Right lobe of liver (tissue), 6 donors: ENCODE measurements at places on chromosomes 5 and 9.
A peak's percentile ranks its signal among the peaks of the same experiment; 100 is the strongest.

GRCh38 chr9:112125951-112126388, 49.1 kb downstream of the SUSD1 start:
- DNase-seq: no peak

GRCh38 chr5:131718487-131719014, 78.3 kb downstream of the FNIP1 start:
- DNase-seq: no peak

DNA sequence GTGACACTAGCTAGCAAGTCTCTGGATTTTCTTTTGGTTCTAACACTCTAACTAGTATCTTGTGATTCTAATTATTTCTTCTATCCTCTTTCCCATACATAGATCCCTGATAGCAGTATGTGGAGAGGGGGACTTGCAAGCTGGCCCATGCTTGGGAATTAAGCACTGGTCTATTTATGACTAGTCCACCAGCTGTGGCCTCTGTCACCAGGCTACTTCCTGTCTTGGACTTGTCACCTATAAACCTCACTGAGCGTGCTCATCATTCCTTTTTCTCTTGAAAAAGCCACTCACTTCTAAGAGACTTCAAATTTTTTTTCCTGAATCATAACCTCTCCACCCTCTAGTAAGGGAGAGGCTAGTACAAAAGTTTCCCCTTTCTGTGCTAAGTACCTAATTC, 32.3 kb upstream of the MAMDC2 start:
- DNase-seq: no peak

DNA sequence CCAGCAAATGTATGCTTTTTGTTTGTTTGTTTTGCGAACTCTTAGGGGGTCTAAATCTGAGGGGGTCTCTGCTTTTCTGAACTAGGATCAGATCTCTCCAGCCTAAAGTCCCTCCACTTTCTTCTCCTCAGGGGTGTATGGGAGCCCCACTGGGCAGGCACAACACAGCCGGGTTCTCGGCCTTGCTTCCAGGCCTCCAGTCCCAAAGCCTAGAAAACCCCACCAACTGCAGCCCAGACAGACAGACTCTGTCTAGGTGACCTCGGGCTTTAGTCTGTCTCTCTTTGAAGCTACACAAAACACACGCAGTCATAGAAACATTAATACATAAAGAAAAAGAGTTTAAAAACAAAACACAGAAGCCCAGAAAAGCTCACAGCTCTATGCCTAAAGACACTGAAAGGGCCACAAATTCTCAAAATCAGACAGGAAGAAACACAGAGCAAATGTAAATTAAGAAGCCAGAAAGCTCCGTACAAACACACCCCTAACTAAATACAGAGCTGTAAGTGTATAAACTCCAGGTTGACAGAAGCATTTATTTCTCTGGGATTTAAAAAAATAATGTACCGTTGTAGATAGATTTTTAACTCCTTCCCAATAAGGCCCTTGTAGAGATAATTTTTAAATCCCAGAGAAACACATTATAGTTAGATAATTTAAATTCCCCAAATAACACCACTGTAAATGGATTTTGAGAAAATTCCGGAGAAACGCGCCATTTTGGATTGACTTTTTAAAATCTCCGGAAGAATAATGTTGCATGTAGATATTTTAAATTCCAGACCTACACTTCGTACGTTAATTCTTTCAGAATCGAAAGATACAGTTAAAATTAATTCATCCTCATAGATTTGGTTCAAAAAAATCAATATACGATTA, 2.0 kb downstream of the PITX1 start:
- peak; percentile 8 for DNase-seq

DNA sequence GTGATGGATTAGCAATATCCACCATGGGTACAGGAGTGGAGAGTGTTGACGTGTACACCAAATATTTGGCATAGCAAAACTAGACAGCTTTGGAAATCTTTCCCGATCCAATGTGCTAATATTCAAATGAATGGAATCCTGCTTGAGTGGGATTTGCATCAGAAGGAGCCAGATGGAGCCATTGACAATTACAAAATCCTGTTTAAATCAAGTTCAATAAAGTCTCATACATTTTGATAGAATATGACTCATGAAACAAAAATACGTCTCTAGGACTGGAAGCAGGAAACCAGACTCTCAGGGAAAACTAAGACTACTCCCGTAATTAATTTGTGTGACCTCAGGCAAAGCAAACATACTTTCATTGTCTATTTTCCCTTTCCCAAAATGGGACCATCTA, 13.0 kb downstream of the TNC start:
- DNase-seq: no peak

GRCh38 chr5:130693509-130693908, 471.5 kb downstream of the HINT1 start:
- no peak for DNase-seq

GRCh38 chr5:160968480-160968879, 116.5 kb upstream of the ATP10B start:
- no peak for DNase-seq

GRCh38 chr9:114574438-114574837, 13.1 kb upstream of the ATP6V1G1 start:
- DNase-seq: no peak

DNA sequence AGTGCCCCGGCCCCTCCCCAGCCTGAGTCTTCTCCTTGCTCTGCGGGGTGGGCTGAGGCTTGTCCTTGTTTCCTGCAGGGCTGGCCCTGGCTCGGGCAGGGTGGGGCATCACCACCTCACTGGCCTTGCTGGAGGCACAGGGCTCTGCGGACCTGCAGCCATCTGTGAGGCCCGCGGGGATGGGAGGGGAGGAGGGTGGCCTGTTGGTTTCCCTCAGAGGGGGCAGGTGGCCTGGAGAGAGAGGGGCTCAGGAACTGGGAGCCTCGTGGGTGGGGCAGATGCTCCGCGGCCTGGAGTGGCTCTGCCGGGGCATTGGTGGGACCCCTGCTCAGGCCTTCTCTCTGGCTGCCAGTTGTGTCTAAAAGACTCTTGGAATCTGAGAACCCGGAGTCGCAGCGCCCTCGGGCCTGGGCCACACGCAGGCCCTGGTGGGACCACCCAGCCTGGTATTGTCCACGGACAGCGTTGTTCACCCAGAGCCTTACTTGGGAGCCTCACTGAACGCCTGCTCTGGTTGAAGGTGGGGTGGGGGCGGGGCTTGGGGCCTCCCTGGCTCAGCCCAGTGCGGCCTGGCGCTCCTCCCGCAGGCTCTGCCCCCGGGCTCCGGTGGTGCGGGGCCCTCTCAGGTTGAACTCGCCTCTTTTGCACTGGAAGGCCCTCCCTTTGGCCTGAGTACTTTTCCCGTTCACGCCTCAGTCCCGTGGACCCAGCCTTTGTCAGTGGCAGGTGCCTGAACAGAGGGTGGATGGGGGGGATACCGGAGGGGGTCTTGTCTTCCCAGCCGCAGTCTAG, 111.3 kb downstream of the RXRA start:
- peak; percentile 87 for DNase-seq

DNA sequence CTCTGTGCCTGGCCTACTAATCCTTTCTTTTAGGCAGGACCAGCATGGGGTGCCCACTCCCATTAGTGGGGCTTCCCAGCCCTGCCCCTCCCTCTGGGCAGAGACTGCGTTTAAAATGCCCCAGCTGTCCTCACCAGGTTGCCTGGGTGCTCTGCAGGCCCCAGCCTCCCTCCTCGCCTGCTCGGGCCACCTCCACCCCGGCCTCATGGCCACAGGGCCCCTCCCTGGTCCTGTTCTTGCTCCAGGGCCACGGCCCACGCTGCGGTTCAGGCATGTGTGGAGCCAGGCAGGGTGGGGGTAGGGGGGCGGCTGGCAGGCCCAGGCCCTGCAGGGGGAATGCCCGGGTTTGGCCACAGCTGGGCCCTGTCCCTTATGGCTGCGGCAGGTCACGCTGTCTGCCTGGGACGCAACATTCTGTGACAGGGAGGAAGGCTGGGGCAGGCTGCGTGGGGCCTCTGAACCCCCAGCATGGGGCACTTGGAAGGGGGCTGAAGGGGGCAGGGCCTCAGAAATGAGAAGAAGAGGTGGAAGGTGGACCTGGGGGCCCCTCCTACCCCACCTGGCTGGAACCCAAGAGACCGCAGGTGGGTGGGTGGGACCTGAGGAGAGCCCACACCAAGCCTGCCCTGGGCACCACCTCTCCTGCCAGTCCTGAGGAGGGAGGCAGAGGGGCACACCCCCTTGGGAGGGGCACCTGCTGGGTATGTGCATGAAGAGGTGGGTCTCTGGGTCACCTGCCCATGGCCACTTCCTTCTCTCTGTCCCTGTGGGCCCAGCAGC, at the start of gene LCN12:
Gene LCN12 (plus strand): TSS at position 733 of the 780 bp plus-strand sequence. CDS start 55 bp downstream, outside the sequence.
- peak; percentile 27 for DNase-seq

DNA sequence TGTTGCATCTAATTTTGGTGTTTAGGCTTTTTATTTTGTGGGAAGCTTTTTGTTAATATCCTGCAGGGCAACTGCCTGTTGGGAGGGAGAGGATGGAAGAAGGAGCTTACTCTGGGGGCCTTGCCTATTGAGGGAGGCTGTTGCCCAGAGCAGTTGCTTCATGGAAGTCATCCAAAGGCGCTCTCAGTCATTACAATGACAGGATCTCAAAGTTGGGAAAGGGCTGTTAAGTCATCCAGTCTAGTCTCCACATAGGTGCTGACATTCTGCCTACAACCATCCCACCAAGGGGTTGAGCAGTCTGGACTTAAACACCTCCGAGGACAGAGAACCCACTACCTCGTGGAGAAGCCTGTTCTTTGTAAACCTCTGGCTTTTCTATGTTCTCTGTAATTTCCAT, 13.2 kb downstream of the SAP30L start:
- no peak for DNase-seq

DNA sequence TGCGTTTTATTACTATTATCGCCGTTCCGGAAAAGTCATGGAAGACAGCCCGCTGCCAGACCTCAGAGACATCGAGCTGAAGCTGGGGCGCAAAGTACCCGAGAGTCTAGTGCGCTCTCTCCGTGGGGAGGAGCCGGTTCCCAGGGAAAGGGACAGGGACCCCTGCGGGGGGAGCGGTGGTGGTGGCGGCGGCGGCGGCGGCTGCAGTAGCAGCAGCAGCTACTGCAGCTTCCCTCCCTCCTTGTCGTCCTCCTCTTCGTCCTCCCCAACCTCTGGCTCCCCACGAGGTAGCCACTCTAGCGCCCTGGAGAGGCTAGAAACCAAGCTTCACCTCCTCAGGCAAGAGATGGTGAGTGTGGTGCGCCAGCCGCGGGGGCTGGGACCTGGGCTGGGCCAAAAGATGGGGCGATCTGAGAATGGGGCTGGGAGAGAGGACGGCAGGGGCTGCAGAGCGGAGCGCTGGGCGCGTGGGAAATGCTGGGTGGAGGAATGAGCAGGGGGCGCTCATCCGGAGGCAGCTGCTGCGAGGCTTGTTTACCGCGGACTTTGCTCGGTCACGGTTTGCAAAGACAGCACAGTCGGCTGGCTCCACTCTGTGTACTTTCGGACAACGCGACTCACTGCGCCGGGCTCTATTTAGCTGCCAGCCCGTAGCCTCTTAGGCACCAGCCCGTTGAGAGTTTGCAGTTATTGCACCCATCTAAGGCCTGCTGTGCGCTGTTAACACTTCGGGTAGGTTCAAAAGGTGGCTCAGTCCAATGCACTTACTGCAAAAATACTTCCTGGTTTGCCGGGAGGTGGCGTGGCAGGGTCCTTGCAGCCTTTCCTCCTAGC, 1.1 kb downstream of the LURAP1L start:
- peak; percentile 91 for DNase-seq

- DNase-seq: no peak
Observed at GRCh38 chr9:110767559-110768063, 99.0 kb downstream of the MUSK start.

DNA sequence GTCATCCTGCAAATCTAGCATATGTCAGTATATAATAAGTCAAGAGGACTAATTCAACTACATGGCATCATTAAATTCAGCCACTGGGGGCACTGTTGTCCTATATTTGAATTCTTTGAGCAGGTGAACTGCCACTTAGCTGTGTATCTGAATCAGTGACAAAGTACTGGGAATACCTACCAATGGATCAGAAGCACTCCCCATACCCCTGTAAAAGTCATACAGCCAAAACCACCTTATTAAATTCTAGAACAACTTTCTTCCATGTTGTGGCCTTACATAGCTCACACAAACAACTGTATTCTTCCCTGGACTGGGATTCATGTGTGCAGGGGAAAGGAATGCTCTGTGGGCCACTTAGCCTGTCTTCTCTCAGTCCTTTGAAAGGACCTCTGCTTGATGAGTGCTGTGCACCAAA, 57.4 kb upstream of the PLPP6 start:
- no peak for DNase-seq

DNA sequence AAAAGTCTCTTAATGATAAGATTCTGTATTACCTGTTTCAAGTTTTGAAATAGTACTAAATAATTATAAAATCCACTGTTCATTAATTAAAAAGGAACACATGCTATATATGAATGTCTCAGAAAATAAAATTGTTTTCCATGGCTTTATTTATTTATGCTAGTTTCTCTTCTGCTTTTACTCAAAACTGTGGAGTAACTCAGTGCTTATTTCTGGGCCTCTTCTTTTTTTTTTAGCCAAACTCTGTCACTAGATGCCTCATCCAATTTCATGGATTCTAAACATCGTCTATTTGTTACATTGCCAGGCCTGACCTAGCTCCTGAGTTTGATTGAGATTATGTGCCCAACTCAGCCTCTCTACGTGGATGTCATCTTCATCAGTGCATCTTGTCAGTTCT, 1509.7 kb downstream of the MAT2B start:
- no peak for DNase-seq

DNA sequence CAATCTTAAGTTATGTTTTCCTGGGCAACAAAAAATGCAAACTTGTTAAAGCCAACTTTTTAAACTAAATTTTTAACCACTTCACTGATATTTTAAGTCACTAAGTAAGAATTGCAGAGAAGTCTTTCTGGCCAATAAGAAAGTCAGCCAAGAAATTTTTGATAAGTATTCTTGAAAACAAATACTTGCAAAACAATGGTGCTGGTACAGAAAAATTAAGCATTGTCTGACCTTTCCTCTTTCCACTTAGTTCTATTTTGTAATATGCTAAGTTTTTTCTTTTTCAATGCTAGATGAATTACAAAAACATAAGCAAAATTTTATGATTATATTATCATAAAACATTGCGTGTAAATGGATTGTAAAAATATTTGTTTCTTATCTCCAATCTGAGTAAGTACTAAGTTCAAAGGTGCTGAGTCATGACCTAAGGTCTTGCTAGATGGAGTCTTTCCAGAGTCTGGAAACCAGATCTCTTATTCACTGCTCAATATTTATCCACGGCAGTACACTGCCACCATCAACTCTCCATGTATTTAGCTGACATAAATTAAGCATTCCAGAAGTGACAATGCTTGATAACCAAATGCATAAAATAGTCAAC, 139.7 kb downstream of the MEF2C start:
- no peak for DNase-seq

DNA sequence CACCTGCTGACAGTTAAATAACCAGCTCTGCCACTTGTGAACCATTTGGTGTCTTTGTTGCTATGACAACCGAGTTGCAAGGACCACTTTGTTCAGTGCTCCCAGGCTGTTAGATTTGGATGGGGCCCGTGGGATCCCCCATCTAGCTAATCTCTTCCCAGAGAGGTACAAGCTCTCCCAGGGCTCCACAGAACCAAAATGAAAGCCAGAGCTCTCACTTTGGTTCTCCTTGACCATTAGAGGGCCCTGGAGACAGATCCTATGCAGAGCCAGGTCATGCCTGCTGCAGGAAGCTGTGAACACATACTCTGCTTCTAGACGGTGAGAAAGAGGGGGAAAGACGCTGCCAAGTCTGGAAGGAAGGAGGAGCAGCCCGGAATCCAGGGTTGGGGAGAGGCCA, 224.6 kb downstream of the GABBR2 start:
- DNase-seq: no peak

- DNase-seq: no peak
Observed at GRCh38 chr9:118128313-118128712, 424.1 kb downstream of the TLR4 start.
